NCI-H2171 (cell line): ENCODE measurements at places on chromosomes 1 and 21.

DNA sequence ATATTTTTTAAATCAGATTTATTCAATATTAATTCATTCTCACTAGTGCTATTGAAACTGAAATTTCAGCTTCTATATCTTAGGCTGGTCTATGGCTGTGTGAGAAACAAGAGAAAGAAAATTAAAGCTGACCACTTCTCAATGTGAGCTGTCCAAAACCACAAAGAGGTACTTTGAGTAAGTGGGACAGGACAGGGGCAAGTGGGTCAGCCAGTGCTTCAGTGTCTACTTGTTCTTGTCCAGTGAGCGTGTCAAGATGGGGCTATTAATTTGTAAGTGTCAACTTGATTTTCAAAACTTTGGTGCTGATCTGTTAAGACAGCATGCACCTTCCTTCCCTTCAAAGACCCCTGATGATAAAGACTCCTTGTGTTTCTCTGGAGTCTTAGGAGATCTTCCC, 533.9 kb downstream of the PLPP3 start:
- no peak for DNase-seq

DNA sequence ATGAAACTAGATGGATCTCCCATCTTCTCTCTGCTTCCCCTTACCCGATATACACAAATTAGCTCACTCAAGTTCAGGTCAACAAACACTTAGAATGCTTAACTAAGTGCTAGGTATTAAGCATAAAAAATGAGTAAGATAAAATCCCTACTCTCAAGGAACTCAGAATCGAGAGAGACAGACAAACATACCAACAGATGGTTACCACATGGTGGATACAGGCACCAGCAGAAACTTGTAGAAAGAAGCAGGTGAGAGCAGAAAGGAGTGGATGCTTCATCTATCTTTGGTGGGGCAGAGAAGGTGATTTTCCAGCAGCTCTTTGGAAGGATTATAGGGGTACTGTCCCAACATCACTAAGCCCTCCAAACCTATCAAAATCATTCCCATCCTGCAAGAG, 32.2 kb downstream of the C8B start:
- no peak for DNase-seq

DNA sequence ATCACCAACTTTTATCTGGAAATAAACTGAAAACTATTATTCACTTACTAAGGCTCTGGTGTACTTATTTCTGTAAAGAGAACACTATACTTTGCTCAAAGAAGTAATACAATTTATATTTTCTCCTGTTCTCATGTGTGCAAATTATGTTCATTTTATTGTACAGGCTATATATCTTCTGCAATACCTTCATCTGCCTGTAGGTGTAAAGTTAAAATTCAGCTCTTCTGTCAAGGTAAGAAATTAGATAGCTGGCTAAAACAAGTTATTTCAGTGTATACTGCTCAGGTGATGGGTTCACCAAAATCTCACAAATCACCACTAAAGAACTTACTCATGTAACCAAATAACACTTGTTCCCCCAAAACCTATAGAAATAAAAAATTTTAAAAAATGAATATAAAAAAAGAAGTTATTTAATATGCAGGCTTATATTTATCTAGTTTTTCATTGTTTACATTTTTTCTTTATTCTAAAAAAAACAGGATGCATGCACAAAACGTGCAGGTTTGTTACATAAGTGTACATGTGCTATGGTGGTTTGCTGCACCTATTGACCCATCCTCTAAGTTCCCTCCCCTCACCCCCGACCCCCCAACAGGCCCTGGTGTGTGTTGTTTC, 81.5 kb downstream of the PTGER3 start:
- no peak for DNase-seq

DNA sequence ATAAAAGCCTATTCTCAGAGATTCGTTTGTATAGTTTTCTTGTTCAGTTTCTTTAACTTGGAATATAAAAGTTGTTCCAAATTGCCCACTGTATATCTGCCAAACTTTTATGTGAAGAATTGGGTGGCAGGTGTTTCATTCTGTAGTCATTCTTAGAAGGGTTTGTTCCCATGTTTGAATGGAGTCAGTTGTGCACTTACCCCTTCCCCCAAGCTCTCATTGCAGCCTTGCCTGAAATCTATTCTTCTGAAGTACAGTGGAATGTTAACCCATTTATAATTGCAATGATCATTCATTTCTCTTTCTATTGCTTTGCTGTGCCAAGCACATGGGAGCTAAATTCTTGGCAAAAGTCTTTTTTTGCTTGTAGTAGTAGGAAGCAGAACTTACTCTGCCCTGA, 375.3 kb upstream of the C1orf87 start:
- no peak for DNase-seq

GRCh38 chr1:86636898-86637297, 67.5 kb upstream of the SH3GLB1 start:
- DNase-seq: no peak

DNA sequence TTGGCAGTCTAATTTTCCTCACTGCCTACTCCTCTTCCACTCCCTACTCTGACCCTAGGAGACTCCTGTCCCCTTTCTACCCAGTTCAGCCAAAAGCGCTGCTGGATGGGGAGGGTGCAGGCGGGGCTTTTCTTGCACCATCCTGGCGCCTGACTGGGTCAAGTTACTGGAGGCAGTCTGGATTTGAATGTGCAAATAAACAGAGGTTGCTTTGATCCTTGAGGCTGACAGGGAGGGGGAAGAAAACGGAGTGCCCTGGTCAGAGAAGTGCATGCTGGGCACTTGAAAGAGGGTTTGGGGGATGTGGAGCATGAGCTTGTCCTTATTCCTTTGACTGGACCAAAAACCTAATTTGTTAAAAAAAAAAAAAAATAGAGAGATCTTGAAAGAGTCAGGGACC, 76.8 kb upstream of the SOX13 start:
- DNase-seq: no peak

- no peak for DNase-seq
Observed at GRCh38 chr1:83098791-83099190, 900.1 kb downstream of the TTLL7 start.

- DNase-seq: peak; percentile 17
Observed at GRCh38 chr1:53311702-53312305, 16.1 kb downstream of the LRP8 start.

- DNase-seq: no peak
Observed at GRCh38 chr1:68141071-68142021, 90.9 kb upstream of the DIRAS3 start.

DNA sequence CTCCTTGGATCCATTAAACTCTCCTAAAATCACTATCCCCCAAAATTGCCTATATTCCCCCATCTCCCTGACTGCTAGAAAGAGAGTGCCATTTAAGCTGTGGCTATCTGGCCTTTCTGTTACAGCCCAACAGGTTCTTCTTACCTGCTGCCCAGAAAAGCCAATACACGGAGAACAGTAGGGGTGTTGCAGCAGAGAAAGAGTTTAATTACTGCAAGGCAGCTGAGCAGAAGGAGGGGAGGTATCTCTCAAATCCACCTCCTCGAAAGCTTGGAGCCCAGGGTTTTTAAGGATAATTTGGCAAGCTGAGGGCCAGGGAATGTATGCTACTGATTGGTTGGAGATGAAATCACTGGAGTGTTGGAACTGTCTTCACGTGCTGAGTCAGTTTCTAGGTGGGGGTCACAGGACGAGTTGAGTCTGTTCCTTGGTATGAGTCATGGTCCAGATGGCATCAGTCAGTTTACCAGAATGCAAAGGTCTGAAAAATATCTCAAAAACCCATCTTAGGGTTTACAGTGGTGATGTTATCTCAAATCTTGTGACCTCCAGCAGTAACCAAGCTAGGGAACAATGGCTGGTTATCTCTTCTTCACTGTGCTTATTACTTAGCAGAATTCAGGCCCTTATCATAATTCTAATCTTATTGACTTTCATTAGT, 89.8 kb downstream of the SMYD3 start:
- DNase-seq: no peak

GRCh38 chr1:42941640-42942330, 16.9 kb downstream of the SLC2A1 start:
- DNase-seq: no peak

- DNase-seq: no peak
Observed at GRCh38 chr1:83520797-83521196, 478.1 kb downstream of the TTLL7 start.

GRCh38 chr1:41915786-41916571, 2.7 kb downstream of the HIVEP3 start:
- DNase-seq: peak; percentile 26

DNA sequence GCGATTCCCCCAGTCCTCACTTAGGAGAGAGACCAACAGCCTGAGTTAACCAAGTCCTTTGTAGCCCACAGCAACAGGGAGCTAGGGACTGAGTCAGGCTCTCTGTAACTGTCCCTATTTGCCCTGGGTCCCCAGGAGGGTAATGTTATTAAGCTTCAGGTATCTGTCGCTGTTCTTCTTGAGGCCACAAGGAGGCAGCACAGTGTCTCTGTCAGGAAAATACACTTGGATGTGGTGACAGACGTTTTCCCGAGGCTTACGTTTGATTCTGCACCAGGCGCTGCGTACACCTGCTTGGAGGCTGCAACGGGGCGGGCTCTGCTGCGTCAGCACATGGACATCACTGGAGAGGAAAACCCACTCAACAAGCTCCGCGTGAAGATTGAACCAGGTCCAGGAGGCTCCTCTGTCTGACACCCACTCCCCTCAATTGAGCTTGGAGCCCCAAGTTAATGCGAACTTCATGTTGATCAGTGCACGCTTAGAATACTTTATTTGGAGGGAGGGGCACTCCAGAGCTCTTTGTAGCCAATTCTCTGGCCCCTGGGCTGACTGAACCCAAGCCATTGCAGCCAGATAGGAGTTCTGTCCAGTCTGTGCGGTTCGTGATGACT, 10.7 kb upstream of the ELF3 start:
- peak; percentile 44 for DNase-seq

GRCh38 chr1:204751883-204752687, 66.5 kb upstream of the LRRN2 start:
- no peak for DNase-seq

- DNase-seq: no peak
Observed at GRCh38 chr21:26412885-26413284, 160.2 kb downstream of the CYYR1 start.

GRCh38 chr21:33064623-33065390, 5.1 kb upstream of the OLIG1 start:
- DNase-seq: no peak

DNA sequence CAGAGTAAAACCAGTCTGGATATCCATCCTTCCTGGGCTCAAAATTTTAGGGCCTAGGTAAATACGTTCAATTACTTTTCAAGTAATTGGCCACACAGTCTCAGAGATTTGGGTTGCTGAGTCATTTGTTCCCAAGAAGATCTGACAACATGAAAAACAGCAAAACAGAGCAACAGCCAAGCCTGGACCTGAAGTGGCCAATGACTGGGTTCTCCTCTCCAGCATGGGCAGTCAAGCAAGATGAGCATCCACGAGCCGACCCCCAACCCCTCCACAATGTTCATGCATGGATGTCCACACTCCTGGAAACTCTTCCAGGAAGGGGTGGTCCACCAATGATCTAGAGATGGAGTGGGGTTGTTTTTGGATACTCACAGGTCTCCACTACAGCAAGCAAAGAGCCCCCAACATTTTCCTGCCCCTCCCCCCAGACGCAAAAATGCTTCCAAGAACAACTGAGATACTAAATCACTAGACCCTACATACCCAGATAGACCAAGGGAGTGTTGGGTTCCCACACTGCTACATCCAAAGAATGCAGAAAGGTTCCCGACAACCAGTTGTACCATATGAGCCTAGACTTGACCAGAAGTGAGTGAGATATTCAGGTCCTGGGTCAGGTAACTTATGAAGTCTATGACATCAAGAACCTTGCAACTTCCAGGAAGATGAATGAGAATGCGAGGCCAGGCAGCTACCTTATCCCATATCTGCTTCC, 73.0 kb downstream of the CD46 start:
- no peak for DNase-seq

GRCh38 chr21:29805105-29805504, 134.7 kb downstream of the GRIK1 start:
- DNase-seq: no peak

GRCh38 chr1:237851210-237851845, 39.4 kb downstream of the ZP4 start:
- peak; percentile 14 for DNase-seq

DNA sequence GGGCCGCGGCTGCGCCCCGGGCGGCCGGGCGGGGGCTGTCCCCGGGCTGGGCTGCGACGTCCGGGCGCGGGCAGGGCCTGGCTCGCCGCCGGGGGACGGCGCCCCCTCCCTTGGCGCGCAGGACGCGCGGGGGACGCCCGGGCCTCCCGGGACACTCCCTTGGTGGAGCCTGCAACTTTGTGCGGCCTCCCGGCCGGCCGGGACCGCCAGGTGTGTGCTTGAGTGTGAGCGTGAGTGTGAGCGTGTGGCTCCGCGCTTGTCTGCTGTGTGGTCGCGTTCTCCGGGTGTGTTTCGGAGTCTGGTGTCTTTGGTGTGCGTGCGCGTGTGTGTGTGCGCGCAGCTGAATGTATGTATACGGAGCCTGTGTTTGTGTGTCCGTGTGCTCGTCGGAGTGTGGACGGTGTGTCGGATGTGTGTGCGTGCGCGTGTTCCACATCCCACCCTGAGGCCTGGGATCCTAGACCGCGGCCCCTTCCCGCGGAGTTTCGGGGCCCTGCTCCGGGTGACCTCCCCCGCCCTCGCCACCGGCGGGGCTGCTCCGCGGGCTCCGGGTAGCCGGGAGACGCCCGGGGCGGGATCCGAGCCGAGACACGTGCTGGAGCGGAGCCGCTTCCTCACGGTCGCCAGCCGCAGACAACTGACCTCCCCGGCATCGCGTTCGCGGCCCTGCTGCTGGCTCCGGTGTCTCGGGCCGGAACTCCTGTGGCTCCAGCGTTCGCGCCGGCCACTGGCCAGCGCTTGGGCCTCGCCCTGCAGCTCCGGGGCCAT, 1.7 kb downstream of the PTPRU start:
- peak; percentile 8 for DNase-seq

GRCh38 chr1:173473599-173474011, 3.5 kb upstream of the PRDX6 start:
- no peak for DNase-seq

- peak; percentile 45 for DNase-seq
Observed at GRCh38 chr21:33230545-33231324, 997 bp downstream of the IFNAR2 start.
